ENCODE measurements at places on chromosomes 5 and 9. TPM values are rescaled to one million over a fixed set of nuclear protein-coding genes. Genes with fewer than 3 reads are reported as not detected.

The SCGB3A2 gene
- total RNA-seq, result 0.47 TPM

The PIK3R1 gene
- 206 TPM for total RNA-seq

GRCh38 chr9:16654596-16655126 is 215.8 kb downstream of the BNC2 start:
- H3K27me3 ChIP-seq, result no peaks in the 10 kb centered on the region
- H3K36me3 ChIP-seq, result no peaks in the 10 kb centered on the region
- no peak for DNase-seq
- H3K4me1 ChIP-seq, result peaks cover 13% of the 10 kb centered on the region
- H3K4me3 ChIP-seq, result no peak overlapping the region
- peak overlapping the region; percentile 56 for H3K27ac ChIP-seq

DNA sequence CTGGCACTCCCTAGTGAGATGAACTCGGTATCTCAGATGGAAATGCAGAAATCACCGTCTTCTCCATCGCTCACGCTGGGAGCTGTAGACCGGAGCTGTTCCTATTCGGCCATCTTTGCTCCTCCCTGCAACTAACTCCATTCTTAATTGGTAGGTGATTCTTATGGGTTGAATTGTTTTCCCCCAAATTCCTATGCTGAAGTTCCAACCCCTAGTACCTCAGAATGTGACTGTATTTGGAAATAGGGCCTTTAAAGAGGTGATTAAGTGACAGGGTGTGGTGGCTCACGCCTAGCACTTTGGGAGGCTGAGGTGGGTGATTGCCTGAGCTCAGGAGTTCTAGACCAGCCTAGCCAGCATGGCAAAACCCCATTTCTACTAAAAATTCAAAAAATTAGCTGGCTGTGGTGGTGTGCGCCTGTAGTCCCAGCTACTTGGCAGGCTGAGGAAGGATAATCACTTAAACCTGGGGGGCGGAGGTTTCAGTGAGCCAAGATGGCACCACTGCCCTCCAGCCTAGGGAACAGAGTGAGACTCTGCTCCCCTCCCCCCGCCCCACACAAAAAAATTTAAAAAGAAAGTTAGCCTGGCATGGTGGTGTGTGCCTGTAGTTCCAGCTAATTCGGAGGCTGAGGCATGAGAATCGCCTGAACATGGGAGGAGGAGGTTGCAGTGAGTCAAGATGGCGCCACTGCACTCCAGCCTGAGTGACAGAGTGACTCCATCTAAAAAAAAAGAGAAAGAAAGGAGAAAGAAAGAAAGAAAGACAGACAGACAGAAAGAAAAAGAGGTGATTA is 25.2 kb upstream of the FOCAD start:
- peaks cover 2% of the 10 kb centered on the region for H3K4me1 ChIP-seq
- peak overlapping the region; percentile 48 for H3K4me3 ChIP-seq
- no peaks in the 10 kb centered on the region for H3K36me3 ChIP-seq
- no peaks in the 10 kb centered on the region for H3K27me3 ChIP-seq
- H3K27ac ChIP-seq, result no peak overlapping the region

The PLPP7 gene
- total RNA-seq, result 11.9 TPM

- H3K4me1 ChIP-seq, result no peaks in the 10 kb centered on the region
- no peaks in the 10 kb centered on the region for H3K36me3 ChIP-seq
- no peak overlapping the region for H3K27ac ChIP-seq
- no peak overlapping the region for H3K4me3 ChIP-seq
- no peaks in the 10 kb centered on the region for H3K27me3 ChIP-seq
Observed at GRCh38 chr5:10989577-10990263, 228.7 kb upstream of the DAP start.
